Stimulated activated CD8-positive, alpha-beta memory T cell treated with anti-CD3 and anti-CD28 coated beads, Interleukin-7, amount 100 ng/mL, for 1 hour (primary cell): ENCODE measurements at places on chromosomes 6 and 20.

- no peak for DNase-seq
Measured at GRCh38 chr6:33108307-33108706, 32.5 kb downstream of the HLA-DPB1 start.

- DNase-seq = peak; percentile 11
Measured at GRCh38 chr6:43724914-43725642, 37.5 kb upstream of the MRPS18A start.

DNA sequence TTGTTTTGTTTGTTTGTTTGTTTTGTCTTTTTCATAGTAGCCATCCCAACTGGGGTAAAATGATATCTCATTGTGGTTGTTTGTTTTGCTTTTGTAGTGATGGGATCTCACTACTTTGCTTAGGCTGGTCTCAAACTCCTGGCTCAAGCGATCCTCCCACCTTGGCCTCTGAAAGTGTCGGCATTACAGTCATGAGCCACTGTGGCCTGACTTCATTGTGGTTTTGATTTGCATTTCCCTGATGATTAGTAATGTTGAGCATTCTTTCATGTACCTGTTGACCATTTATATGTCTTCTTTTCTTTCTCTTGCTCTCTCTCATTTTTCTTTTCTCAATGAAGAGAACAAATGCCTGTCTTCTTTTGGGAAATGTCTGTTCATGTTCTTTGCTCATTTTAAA, 30.8 kb upstream of the HLA-DOA start:
- no peak for DNase-seq

- DNase-seq = no peak
Measured at GRCh38 chr6:149806127-149806526, 56.6 kb downstream of the PCMT1 start.
